ENCODE measurements at places on chromosomes 1 and 21.
A peak's percentile ranks its signal among the peaks of the same experiment; 100 is the strongest.

- no peak for DNase-seq
These were observed 35.0 kb upstream of the HUNK start for GRCh38 chr21:31837618-31838390.

GRCh38 chr1:236578661-236579060 lies 25.7 kb downstream of the HEATR1 start:
- no peak for DNase-seq

DNA sequence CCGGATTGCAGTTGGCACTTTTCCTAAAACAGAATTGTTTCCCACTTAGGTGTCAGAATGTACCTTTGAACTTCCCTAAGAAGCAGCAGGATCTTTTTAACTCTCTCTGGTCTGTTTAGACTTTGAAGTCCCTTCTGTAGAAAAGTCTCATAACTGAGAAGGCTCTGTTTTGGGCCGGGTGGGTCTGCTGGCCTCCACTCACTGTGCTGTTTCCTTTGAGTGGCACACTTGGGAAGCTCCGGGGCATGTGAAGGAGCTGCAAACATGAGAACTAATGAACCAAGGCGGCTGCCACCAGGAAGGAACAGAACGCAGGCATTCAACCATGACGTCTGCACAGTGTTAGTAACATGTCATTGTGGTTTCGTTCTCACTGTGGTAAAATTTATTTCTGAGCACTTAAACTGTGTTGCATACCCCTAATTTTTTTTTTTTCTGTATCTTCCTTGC lies 19.5 kb upstream of the NCMAP start:
- DNase-seq: peak; percentile 34

- no peak for DNase-seq
These were observed 14.5 kb upstream of the ERRFI1 start for GRCh38 chr1:8040586-8040985.

DNA sequence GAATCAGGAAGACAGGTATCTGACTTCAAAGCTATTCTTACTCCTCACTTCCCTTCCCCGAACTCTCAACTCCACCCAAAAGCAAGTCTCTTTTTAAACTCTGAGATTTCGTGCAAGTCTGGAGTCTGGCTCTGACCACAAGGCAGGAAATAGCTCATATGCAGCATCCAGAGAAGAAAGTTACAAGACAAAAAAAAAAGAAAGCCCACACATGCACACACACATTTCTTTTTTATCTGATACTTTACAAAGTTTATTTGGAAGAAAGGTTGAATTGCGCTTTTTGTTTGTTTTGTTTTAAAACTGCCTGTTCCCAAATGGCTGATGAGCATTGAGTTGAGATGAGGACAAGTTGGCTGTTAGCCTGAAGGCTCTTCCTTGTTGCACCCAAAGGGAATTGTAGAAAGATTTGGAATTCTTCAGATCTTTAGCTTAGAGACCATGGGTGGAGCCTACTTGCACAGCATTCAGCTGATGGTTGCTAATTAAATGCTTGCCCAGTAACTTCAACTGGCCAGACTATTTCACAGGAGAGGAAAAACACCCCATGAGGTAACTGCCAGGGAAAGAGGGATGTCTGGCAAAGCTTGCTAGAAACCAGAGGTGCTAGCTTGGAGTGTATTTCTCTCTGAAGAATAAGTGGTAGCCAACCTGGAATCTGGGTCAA lies 490.3 kb downstream of the TTLL7 start:
- no peak for DNase-seq

DNA sequence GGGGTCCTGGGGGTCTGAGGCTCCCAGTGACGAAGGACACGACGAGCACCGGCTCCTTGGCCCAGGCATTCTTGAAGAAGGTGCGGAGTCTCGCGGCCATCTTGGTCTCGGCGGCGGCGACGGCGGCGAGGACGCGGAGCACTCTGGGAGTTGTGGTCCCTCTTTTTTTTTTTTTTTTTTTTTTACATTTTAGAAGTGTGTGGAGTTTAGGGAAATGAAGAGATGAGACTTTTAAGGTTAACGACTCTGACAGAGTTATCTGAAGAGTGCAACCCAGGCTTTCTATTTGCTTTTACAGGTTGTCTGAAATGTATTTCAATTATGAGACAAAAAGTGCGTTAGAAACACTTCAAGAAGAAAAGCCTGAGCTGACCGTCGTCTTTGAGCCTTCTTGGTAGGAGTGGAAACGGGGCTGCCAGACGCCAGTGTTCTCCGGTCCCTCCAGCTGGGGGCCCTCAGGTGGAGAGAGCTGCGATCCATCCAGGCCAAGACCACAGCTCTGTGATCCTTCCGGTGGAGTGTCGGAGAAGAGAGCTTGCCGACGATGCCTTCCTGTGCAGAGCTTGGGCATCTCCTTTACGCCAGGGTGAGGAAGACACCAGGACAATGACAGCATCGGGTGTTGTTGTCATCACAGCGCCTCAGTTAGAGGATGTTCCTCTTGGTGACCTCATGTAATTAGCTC lies 9.7 kb downstream of the OR2B11 start:
- no peak for DNase-seq

- no peak for DNase-seq
These were observed 3.1 kb upstream of the ARHGEF2 start for GRCh38 chr1:155981266-155982088.

DNA sequence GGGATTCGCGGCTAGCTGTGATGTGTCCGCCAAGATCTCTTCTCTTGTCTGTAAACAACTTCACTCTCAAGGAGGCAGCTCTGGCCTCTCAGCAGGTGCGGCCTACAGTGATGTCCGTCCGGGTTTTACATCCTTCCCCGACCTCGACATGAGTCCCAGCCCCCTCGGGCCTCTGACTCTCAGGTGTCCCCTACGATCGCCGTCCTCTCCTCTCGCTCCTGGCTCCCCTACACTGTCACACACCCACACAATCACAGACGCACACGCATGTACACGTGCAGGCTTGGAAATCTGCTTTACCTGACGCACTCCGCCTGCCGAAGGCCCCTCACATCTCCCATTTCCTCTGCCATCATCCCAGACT lies 797 bp upstream of the RSPH1 start:
- no peak for DNase-seq
